ENCODE measurements at places on chromosomes 7 and 10.

GRCh38 chr7:101754424-101755159, 62.8 kb upstream of the CUX1 start:
- no peak for DNase-seq

DNA sequence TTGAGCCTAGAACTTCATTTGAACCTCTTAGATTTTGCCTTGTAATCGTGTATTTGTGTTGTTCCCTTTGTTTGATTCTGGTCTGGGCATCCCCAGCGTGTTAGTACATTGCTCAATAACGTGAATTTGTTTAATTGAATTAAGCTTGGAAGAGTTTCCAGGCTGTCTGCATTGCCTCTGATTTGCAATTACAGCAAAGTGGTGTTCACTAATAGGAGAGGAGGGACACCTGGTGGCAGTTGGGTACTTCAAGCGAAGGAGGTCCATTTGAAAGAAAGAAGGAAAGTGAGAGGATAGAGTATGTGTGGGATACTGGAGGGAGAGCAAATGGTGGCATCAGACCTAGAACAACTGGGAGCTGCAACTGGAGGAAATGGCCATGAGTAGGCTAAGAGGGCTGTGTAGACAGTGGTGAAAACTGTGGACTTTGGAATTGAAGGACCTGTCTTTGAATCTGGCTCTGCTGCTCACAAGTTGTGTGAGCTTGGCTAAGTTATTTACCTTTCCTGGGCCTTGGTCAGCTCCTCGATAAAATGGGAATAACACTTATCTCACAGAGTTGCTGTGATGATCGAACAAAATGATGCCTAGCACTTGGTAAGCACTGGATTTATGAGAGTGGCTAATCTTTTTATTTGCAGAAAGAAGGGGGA, 15.1 kb downstream of the LSMEM1 start:
- no peak for DNase-seq

GRCh38 chr10:112298581-112298980, 15.4 kb downstream of the TECTB start:
- no peak for DNase-seq

GRCh38 chr7:51045319-51046102, 262.8 kb upstream of the GRB10 start:
- no peak for DNase-seq

DNA sequence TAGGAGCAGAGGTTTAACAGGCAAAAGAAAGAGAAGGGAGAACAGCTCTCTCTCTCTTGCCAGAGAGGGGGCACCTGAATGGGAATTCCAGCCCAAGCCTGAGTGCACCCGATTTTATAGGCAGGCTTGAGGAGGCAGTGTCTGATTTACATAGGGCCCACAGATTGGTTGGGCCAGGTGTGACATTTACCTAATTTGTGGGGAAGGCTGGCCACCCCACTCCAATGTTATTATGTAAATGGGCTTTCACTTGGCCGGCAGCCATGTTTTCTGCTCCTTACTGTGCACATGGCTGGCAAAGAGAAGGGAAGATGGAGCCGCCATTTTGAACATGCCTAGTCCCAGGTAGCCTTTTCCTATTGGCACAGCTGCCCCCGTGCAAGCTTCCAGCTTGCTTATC, 735.5 kb upstream of the AUTS2 start:
- no peak for DNase-seq

DNA sequence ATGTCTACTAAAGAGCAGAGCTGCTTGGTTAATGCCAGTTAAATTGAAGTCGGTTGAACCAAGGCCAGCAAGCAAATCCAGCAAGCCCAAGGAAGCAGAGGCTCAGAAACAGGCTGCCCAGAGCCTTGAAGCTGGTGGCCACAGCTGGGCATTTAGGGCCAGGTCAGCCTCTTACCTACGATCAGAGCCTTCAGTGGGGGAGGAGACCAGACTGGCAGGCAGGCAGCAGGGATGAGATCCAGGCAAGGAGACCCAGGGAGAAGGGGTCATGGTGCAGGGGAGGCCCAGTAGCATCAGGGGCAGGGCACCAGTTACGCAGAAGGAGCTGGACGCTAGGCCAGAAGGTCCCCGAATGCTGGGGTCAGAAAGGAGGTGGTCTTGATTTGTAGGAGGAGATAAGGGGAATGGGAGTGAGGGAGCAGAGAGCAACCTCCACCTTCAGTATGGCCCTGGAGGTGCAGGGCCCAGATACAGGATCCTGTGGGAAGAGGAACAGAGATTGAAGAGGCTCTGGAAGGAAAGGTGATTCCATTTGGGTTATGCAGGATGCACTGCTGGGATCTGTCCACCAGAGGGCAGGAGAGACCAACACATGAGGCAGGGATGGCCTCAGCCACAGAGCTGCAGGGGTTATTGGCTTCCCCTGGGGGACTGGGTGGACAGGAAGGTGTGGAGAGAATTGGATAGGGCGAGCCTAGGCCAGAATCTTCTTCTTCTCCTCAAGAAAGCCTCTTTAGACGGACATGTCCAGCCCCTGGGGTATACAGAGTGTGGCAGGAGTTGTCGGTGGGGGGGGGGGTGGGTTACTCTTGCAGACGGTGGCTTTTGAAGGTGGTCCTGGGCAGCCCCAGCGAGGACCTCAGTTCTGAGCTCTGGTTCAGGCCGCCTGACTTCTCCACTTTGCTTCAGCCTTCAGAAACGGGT, 132.6 kb upstream of the PODXL start:
- DNase-seq = peak; percentile 46

DNA sequence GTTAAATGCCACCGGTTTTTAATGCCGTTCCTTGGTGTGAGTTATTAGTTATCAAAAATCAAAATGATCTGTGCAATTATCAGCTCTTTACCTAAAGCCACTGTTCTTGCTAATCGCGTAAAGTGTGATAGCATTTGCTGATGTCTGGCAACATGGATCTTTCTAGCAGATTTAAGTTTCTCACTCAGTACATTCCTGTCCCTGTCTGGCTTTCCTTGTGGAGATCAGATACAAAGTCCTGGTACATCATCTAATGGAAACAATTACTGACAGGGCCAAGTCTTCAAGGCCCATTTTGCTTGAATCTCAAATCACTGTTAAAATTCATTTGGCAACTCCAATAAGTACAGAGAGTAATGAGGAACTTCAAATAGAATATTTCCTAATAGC, 755.7 kb downstream of the AUTS2 start:
- no peak for DNase-seq

DNA sequence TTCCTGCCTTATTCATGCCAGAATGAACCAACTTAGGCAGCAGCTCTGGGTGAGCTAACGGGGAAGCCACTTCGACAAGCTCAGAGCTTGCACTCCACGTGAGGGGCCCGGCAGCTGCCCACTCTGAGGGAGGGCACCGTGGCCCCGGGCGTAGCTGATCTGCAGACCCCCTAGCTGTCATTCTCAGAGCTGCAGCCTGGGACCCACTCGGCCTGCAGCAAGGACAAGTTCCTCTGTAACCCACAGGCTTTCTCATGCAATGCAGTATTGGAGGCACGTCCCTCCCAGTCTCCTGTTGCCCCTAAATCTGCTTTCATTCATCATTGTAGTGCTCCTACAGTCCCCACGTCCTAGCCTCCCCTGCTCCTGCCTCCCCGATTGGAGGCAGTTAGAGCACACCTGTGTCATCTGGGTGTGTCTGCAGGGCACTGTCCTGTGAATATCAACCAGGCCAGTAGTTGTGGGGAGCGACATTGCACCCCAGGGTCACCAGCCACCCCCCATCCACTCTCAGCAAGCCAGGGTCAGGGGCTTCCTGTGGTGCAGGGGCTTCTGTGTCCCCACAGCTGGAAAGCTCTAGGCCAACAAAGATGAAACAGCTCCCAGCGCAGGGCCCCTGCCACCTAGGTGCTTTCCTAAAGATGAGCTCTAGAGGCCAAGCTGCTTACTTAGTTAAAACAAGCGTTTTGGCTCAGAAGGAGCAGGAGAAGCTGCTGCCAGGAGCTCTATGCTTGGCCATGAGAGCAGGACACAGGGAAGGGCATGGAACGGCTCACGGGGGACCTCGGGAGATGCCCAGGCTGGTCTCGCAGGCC, 333.6 kb downstream of the ADARB2 start:
- no peak for DNase-seq

GRCh38 chr7:79982141-79982770, 152.4 kb upstream of the GNAI1 start:
- no peak for DNase-seq

- no peak for DNase-seq
These were observed 4.7 kb downstream of the VOPP1 start for GRCh38 chr7:55567571-55567970.

DNA sequence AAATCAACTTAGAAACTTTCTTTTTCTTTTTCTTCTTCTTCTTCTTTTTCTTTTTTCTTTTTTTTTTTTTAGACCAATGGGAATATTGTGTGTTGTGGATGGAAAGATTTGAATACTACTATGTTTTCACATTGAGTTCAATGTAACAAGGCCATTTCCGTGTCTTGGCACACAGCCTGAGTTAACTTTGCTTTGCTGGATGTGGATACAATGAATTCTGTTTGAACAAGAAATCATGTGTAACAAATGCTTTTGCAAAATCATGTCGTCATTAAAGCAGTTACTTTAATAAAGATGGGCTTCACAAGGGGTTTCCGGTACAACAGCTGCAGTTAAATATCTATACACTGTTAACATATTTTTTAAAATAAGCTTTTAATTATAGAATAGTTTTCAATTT, 13.5 kb upstream of the ENTPD1 start:
- no peak for DNase-seq

- no peak for DNase-seq
These were observed 36.7 kb upstream of the STK17A start for GRCh38 chr7:43546231-43546630.

GRCh38 chr10:20622531-20623211, 274.4 kb downstream of the NEBL start:
- DNase-seq = no peak

GRCh38 chr10:114862456-114862855, 40.9 kb downstream of the FHIP2A start:
- DNase-seq = no peak

- DNase-seq = no peak
These were observed 58.0 kb downstream of the ORC5 start for GRCh38 chr7:104149822-104150221.

DNA sequence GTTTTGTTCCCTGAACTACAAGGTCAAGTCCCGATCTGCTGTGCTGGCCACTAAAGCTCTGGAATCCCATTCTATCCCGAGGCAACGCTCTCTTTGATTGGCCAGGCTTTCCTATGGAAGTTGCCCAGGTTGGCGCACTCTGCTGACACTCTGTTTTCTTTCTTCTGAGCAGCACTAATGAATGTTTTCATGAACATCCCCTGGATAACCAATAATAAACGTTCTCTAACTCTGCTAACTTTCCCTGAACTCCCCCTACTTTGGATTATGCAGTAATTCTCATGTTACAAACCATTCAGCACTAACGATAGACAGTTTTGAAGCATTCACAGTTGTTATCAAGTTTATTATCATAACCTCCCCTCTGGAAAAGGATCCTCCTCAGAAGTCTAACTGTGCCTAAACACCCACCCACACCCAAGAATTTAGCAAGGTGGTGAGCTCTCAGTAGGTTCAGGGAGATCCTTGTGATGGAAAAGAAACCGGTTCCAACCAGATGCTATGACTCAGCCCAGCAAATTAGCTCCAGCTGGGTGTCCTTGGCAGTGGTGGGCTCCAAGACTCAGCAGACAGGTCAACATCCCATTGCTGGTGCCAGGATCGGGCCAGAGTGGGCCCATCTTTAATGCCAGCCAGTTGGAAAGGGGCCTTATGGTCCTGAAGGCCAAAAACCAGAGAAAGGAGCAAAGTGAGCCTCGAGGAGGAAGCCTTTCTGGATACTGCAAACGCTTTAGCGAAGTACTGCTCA, 68.4 kb downstream of the CREB3L2 start:
- no peak for DNase-seq

- no peak for DNase-seq
These were observed 105.1 kb downstream of the FAM107B start for GRCh38 chr10:14669576-14669975.

- no peak for DNase-seq
These were observed 820.5 kb downstream of the GATA3 start for GRCh38 chr10:8874972-8875371.

DNA sequence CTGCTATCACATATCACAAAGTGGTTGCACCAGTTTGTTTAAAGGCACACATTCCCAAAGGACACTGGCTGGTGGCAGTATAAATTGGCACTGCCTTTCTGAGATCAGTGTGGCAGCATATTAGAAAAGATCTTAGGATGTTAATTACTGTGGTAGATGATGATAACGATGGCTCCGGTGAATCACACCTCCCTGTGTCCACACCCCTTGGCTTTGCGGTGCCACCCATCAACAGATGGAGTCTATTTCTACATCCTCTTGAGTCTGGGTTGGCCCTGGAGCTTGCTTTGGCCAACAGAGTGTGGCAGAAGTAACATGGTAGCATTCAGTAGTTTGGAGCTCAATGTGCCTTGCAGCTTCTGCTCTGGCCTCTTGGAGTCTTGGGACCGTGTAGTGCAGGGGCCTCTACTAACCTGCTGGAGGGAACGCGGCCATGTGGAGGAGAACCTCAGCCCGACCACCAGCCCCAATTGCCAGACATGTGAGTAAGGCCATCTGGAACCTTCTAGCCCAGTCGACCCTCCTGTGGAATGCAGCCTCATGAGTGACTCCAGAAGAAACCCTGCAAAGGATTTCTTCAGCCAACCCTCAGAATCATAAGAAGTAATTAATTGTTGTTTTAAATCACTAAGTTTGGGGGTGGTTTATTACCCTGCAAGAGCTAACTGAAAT, 27.2 kb upstream of the PLEKHA1 start:
- no peak for DNase-seq

GRCh38 chr10:14603534-14604102, 171.1 kb downstream of the FAM107B start:
- DNase-seq = no peak

DNA sequence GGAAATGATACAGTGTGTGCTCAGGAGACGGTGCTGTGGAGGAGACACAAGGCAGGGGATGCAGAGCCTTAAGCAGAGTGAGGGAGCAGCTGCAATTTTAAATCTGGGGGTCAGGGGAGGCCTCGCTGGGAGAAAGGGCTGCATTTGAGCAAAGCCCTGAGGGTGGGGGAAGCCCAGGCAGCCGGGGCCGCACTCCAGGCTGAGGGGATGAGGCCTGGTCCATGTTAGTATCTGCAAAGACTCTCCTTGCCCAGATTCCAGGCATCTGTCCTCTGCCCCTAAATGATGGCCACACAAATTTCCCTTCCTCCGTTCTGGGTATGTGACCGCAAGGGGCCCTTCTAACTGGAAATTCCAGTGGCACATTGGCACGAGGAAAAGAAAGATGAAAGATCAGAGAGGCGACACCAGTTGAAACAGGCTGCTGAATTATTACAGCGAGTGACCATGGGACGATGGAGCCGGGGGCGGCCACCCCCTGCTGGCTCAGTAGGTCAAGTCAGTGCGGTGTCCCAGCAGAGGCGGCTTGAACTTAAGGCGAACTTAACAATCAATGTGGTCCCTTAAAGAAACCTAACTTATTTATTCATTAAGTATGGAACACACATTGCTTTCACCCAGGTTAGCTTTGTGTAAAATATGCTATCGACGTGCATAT, 62.3 kb upstream of the KAT6B start:
- DNase-seq = no peak
